ENCODE measurements at places on chromosomes 4 and X.

DNA sequence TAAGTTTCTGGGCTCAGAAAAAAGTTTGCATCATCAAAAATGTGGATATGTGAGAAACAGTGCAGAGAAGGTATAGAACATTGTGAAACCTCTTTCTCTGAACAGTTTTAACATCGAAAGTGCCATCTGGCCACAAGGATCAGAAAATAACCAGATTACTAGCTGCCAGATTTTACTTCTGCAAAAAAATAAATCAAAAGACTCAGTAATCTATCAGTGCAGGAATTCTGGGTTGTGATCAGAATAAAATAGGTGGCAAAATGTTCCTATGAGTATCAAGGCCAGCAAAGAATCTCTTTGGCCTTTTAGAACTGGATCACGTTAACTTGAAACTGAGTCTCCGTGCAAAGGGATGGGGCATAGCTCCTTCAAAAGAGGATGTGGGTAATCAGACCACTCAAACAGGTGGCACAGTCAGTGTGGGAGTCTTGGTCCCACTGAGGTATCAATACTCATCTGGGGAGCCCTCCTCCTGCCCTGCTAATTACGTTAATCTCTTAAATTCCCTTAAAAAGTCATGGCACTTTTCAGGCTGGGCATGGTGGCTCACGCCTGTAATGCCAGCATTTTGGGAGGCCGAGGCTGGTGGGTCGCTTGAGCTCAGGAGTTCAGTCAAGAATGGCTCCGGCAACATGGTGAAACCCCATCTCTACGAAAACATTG lies 26.7 kb upstream of the RBM47 start:
- no peak for DNase-seq

- DNase-seq, result no peak
Measured at GRCh38 chr4:38411092-38411491, 252.9 kb upstream of the KLF3 start.

- DNase-seq, result no peak
Measured at GRCh38 chr4:1058997-1059665, 47.7 kb downstream of the FGFRL1 start.

GRCh38 chr4:158065176-158065575 lies 107.6 kb downstream of the GASK1B start:
- no peak for DNase-seq

DNA sequence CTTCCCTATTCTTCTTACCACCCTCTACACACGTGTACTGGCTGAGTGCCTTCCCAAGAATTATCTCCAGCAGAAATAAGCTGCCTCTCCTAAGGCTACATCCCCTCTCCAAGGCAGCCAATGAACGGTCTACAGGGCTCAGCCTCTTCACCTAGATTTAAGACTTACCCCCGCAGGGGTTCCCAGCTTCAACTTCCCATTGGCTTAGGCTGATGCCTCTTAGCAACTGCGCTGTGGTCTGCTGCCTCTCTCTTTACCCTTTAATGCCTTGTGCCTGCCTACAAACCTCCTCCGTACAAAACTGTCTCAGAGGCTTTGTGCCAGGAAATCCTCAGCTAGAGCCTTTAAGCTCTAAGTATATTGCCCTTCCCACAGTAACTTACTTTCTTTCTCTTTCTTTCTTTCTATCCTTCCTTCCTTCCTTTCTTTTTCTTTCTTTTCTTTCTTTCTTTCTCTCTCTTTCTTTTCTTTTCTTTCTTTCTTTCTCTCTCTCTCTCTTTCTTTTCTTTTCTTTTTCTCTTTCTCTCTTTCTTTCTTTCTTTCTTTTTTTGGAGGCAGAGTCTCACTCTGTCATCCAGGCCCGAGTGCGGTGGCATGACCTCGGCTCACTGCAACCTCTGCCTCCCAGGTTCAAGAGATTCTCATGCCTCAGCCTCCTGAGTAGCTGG lies 15.1 kb upstream of the PIGA start:
- no peak for DNase-seq

DNA sequence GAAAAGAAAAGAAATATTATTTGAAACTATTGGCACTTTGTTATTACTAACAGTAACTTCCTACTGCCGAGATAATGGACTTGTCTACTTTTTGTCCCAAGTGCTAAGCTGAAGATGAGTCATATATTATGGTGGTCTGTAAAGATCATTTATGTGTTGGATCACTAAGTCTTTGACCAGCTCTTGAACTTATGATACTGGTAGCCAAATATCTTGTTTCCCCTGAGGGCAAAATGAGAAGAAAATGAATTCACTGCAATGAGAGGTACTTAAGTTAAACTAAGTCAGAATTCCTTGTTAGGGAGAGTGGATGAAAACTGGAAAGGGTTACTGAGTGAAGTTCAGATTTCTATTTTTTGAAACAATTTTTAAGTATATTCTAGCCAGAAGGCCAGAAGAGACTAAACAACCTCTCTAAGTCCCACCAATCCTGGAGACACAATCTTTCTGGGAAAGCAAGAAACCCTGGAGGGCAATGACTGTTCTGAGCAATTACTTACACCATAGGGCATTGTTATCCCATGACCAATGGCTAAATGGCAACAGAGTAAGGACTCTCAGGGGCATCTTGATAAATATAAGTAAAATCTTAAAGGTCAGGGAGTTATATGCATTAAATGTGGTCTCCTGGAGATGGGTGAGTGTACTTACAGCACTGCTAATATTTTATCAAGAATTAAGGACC lies 287.7 kb downstream of the STIM2 start:
- no peak for DNase-seq

- no peak for DNase-seq
Measured at GRCh38 chr4:60805500-60806313, 394.4 kb upstream of the ADGRL3 start.

DNA sequence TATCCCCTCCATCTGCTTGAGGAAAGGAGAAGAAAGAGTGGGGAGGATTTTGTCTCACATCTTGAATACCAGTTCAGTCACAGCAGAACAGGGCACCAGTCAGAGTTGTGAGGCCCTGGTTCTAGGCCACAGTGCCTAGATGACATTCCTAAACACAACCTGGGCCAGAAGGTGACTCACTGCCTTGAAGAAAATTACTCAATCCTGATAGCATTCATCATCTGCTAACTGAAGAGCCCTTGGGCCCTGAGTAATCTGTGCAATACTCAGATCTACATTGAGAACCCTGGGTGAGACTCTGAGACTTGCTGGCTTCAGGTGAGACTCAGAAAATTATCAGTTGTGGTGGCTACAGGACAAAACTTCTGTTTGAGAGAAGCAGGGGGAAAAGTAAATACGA lies 20.5 kb upstream of the PRR32 start:
- no peak for DNase-seq

DNA sequence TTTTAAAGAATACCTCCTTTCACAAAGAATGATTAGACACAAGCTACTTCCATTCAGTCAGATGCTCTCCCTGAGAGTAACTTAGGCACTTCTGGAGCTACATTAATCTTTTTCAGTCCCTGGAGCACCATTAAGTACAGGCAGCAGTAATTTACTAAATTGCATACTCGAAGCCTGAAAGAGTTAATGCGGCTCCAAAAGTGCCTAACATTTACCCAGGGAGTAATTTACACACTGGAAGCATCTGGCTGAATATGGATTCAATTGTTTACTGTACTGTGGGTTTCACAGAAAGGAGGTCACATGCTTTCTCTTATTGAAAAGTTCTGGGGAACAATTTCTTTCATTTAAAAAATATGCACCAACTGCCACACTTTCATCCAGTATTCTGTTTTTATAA lies 260.8 kb upstream of the TENM3 start:
- DNase-seq, result peak; percentile 8

- DNase-seq, result no peak
Measured at GRCh38 chrX:110418316-110419235, 59.9 kb downstream of the RTL9 start.

- no peak for DNase-seq
Measured at GRCh38 chr4:98977557-98977956, 18.0 kb upstream of the METAP1 start.

GRCh38 chr4:31598639-31599038 lies 878.5 kb downstream of the PCDH7 start:
- no peak for DNase-seq

DNA sequence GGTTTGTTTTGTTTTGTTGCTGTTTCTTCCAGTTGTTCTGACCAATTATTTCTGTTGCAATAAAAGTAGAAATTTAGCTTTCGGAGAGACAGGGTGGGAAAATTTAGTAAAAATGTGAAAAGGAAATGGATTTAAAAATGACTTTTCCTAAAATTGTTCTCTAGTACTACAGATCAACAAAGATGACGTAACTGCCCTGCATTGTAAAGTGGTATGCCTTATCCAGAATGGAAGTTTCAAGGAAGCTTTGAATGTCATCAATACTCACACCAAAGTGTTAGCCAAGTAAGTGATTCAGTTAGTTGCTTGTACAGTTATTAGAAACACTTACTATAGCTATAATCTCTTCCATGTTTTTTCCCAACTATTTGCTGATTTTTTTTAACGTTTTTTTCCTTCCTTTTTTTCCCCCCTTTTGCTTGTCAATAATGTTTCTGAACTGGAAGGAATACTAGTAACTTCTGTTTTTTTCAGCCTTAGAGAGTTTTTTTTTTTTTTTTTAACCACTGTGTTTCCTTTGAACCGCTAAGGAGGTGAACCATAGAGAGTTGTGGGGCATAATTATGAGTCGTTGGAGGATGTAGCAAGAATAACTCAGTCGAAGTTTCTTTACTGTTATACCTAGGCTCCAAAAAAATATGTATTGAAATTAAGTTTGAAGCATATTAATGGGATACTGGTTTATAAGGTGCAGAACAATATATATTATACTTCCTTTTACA lies 2.2 kb downstream of the SRP72 start:
- no peak for DNase-seq

GRCh38 chr4:72205298-72205697 lies 173.5 kb downstream of the NPFFR2 start:
- DNase-seq, result no peak

- peak; percentile 7 for DNase-seq
Measured at GRCh38 chr4:94472056-94472826, 20.5 kb downstream of the PDLIM5 start.

GRCh38 chr4:7910263-7910896 lies 29.3 kb downstream of the AFAP1 start:
- DNase-seq, result no peak

GRCh38 chrX:84118769-84119168 lies 69.2 kb downstream of the RPS6KA6 start:
- DNase-seq, result no peak

- no peak for DNase-seq
Measured at GRCh38 chr4:163217505-163217904, 50.8 kb upstream of the NAF1 start.

DNA sequence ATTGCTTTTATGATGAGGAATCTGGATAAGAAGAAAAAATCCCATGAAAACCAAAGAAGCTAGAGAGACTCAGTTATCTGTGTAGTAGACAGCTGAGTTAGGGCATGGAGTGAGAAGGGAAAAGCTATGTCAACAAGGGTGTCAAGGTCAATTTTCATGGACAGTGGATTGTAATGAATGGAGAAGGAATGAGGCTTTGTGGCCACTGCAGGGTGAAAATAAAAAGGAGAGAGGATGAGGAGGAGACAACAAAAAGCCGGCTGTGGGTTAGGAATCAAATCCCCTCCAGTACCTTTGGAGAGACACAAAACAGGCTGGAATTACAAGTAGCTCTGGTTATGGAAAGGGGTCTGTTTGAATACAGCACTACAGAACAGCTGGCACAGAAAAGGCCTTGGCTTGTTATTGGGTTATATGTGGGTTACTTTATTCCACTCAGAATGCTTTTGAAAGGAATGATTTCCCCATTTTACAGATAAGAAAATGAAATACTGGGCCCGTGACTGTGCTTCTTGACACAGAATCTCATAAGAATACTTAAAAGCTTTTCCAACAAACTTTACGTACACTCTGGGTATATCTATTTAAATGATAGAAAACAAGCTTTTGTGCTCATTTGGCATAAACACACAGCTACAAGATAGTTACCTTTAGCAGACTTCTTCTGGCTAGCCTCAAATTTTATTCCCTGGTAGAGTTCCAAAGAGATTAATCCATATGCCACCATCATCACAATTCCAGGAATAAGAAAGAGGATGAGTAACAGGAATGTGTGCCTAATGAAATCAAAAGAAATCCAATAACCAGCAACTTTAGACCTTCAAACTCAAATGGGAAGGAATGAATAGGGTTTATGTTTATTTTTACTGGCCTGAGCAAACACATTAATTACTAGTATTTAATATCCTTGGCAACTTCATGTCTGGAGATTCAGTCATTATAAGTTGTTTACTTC lies 7.5 kb downstream of the CCKAR start:
- DNase-seq, result no peak

- peak; percentile 16 for DNase-seq
Measured at GRCh38 chrX:104112326-104112951, at the start of gene ZCCHC18. Gene ZCCHC18 (plus strand): TSS chrX:104112523. CDS start chrX:104114112, 1,589 bp downstream.

DNA sequence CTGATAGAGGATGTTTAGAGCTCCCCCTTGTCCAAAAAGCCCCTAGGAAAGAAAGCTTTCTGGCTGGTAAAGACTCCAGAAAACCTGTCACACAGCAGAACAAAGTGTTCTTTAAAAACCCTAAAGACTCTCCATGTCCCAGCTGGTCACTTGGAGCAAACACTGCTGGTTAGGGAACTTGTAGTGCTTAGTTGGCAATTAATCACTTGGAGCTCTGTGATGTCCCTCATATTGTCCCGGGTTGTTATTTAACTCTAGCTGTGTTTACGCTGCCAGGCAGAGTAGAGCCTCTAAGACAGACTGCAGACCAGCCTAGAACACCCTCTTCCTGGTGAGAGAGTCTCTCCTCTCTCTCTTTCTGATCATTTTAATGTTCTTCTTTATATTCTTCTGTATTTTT lies 267.3 kb downstream of the BCOR start:
- DNase-seq, result no peak

GRCh38 chr4:2648159-2648814 lies 107.8 kb downstream of the TNIP2 start:
- no peak for DNase-seq

- no peak for DNase-seq
Measured at GRCh38 chrX:53723381-53723780, 36.9 kb upstream of the HUWE1 start.

- no peak for DNase-seq
Measured at GRCh38 chrX:1167918-1168481, 44.4 kb downstream of the CRLF2 start.

- no peak for DNase-seq
Measured at GRCh38 chrX:136475236-136475635, 12.5 kb upstream of the BRS3 start.

GRCh38 chrX:132043977-132044376 lies 20.9 kb downstream of the STK26 start:
- no peak for DNase-seq

GRCh38 chr4:24076811-24077210 lies 187.0 kb upstream of the PPARGC1A start:
- no peak for DNase-seq

DNA sequence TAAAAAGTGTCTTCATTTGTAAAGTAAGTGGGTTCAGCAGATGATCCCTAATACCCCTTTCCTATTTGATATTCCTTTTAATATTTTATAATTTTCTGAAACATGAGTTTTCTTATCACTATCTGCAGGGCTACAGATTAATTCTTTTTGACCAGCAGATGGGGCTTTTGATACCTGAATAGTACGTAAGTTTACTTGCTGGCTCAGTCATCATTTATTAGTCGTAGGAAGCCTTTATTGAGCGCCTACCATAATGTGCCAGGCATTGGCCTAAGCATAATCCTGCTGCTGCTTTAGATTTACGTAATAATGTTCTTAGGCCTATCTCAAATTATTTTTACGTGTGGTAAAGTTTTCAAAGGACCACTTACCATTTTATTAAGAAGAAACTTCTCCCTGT lies 33.1 kb downstream of the OSTC start:
- no peak for DNase-seq

GRCh38 chr4:177161781-177162180 lies 147.9 kb upstream of the NEIL3 start:
- no peak for DNase-seq

All from NCI-H774 (cell line).